ENCODE measurements at places on chromosomes 2 and 18. TPM values are rescaled to one million over a fixed set of nuclear protein-coding genes. Genes with fewer than 3 reads are reported as not detected.

DNA sequence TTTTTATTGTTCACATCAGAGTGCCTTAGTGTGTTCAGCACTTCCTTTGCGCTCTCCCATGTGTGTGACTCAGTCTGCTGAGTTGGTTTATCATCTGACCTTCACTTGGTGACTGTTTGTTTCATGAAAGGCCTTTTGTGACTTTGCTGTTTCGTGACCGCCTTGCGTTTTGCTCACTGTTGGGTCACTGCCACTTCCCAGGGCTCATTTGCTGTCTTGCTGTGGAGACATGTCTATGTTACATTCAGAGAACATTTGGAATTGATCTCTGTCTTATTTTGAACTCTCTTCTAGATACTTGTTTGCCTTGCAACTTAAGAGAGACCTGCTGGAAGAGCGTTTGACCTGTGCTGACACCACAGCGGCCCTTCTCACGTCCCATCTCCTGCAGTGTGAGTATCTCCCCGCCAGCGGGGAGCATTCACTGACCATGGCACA is 54.7 kb downstream of the FARP2 start:
- no peak for DNase-seq
- H3K27ac ChIP-seq, result no peak overlapping the region
- no peak overlapping the region for H3K4me3 ChIP-seq

DNA sequence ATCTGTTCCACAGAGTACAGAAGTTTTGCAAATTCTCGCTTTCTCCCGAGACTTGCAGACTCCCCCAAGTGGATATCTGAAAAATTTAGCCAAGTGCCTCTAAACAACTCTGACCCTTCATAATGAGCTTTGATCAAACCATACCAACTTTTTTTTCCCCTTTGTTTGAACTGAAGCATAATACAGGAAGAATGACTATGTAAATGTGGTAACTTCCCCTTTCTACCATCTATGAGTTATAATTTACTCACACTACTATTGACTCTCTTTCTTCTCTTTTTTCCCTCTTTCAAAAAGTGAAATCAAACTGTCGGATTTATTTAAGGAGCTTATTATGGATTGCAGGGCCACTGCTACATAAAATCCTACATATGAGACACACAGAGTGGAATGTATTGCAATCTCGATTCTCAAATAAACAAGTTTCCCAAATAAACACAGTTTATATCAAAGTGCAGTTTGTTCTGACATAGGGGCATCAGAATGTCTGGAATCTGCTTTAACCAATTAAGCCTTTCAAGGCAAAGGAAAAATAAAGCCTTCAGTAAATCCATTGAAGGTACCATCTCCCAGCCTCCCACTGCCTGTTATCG is 1.4 kb upstream of the ZNF804A start:
- H3K4me1 ChIP-seq, result peaks cover 2% of the 10 kb centered on the region
- no peaks in the 10 kb centered on the region for H3K27me3 ChIP-seq
- DNase-seq, result no peak

DNA sequence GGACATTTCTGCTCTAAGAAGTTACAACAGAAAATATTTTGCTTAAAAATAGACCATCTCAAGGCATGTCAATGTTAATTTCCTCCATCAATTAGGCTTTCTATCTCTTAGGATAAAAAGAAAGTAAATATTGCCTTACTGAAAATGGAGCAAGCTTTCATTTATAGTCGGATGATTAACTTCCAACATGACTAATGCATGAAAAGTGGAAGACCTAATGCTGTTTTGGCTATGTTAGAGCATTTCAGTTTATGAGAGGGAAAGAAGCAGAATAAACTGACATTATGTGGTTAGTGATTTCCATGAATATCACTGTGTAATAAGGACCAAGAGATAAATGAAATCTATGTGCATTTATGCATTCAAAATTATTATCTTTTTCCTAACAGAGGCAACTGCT is 475.2 kb upstream of the UBE2E3 start:
- no peaks in the 10 kb centered on the region for H3K4me1 ChIP-seq
- H3K27ac ChIP-seq, result no peak overlapping the region
- H3K4me3 ChIP-seq, result no peak overlapping the region
- no peaks in the 10 kb centered on the region for H3K27me3 ChIP-seq
- no peaks in the 10 kb centered on the region for H3K36me3 ChIP-seq
- no peak for DNase-seq

- H3K36me3 ChIP-seq, result no peaks in the 10 kb centered on the region
- H3K4me1 ChIP-seq, result no peaks in the 10 kb centered on the region
- DNase-seq, result no peak
These were observed 11.1 kb downstream of the CCL20 start for GRCh38 chr2:227824711-227825110.

The HOXD3 gene
- total RNA-seq, result 8.6 TPM

The MC4R gene
- not detected for total RNA-seq

The CPO gene
- not detected for total RNA-seq

DNA sequence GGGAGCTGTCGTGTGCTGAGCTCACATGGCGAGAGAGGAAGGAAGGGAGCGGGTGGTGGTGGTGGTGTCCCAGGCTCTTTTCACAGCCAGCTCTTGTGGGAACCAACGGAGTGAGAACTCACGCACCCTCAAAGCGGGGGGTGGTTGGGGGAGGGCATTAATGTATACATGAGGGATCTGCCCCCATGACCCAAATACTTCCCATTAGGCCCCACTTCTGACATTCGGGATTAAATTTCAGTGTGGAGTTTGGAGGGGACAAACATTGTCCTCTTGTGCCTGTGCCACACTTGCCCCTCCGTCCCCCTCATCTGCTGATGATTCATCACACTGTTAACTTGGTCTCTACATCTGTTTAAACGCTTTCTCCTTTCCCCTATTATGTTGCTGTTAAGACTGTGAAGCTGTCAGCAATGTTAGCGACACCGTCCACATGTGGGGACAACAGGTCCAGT is 22.5 kb downstream of the INPP4A start:
- no peak overlapping the region for H3K27ac ChIP-seq
- no peaks in the 10 kb centered on the region for H3K4me1 ChIP-seq
- no peaks in the 10 kb centered on the region for H3K27me3 ChIP-seq

- no peaks in the 10 kb centered on the region for H3K27me3 ChIP-seq
- no peak overlapping the region for H3K27ac ChIP-seq
- no peak overlapping the region for H3K4me3 ChIP-seq
These were observed 45.4 kb upstream of the SCN1A start for GRCh38 chr2:166173263-166173662.

- no peaks in the 10 kb centered on the region for H3K27me3 ChIP-seq
- H3K4me1 ChIP-seq, result no peaks in the 10 kb centered on the region
- no peak overlapping the region for H3K4me3 ChIP-seq
- no peak overlapping the region for H3K27ac ChIP-seq
- H3K36me3 ChIP-seq, result no peaks in the 10 kb centered on the region
These were observed 754.7 kb downstream of the BCL11A start for GRCh38 chr2:59798687-59799232.

- no peak overlapping the region for H3K4me3 ChIP-seq
- H3K36me3 ChIP-seq, result no peaks in the 10 kb centered on the region
- no peak for DNase-seq
- no peaks in the 10 kb centered on the region for H3K27me3 ChIP-seq
- no peak overlapping the region for H3K27ac ChIP-seq
These were observed 360.9 kb downstream of the XIRP2 start for GRCh38 chr2:167249197-167249596.

DNA sequence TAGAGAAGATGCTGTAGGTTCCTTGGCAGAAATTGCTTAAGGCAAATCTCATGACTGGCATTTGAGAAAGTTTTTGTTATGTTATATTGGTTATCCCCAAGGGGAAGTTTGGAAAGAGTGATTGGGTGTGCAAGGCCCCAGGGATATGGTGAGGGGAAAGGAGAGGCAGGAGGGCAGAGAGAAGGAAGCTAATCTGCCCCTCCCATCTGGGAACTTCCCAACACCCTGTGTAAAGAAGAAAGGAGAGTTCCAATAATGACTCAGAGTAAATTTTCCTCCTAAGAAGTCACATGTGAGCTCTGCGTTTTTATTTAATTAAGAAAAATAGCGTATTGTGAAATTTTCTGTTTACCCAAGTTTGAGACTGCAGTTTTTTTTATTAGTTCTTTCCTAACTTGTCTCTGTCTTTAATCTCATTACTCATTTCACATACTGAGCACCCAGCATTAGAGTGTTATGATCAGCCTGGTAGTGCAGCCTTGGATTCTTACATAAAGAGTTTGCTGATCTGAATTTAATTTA is 3.1 kb upstream of the KYNU start:
- no peaks in the 10 kb centered on the region for H3K4me1 ChIP-seq
- DNase-seq, result no peak
- H3K27ac ChIP-seq, result peak overlapping the region; percentile 22
- H3K36me3 ChIP-seq, result no peaks in the 10 kb centered on the region
- H3K4me3 ChIP-seq, result no peak overlapping the region

GRCh38 chr2:163200741-163201140 is 362.2 kb upstream of the KCNH7 start:
- no peaks in the 10 kb centered on the region for H3K4me1 ChIP-seq
- no peaks in the 10 kb centered on the region for H3K36me3 ChIP-seq
- DNase-seq, result no peak
- no peak overlapping the region for H3K27ac ChIP-seq
- no peaks in the 10 kb centered on the region for H3K27me3 ChIP-seq

DNA sequence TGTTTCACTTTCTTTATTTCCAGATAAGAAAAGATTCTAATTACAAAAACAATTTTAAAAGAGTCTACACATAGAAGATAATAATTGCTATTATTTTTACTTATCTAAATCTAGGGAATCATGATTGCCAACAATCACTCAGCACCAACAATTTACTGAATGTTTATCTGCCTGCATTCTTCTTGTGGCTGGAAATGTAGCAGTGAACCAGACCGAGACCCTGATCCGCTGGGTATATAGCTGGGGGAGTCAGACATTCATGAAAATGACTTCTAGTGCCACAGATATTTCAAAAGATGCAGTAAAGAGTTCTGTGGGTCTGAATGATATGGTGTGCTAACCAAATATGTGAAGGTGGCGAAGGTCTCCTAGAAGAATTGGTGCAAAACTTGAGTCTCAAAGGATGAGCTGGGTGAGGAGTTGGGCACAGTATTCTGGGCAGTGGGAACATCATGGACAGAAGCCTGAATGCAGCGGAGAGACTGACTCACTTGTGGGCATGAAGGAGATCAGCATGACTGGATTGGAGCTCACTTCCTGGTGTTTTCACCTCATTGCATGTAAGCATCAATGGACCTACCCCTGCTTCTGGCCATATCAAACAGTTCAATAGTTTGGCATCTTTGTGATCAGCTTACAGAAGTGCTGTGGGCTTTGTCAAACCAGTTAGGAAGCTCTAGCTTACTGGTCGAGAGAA is 26.1 kb upstream of the FN1 start:
- peaks cover 10% of the 10 kb centered on the region for H3K4me1 ChIP-seq
- H3K27me3 ChIP-seq, result no peaks in the 10 kb centered on the region
- H3K36me3 ChIP-seq, result no peaks in the 10 kb centered on the region
- H3K4me3 ChIP-seq, result no peak overlapping the region
- no peak for DNase-seq

The TMEM247 gene
- not detected for total RNA-seq

- no peaks in the 10 kb centered on the region for H3K36me3 ChIP-seq
- H3K27me3 ChIP-seq, result no peaks in the 10 kb centered on the region
- no peak overlapping the region for H3K27ac ChIP-seq
- no peak overlapping the region for H3K4me3 ChIP-seq
These were observed 28.3 kb downstream of the MYO7B start for GRCh38 chr2:127563458-127564428.

DNA sequence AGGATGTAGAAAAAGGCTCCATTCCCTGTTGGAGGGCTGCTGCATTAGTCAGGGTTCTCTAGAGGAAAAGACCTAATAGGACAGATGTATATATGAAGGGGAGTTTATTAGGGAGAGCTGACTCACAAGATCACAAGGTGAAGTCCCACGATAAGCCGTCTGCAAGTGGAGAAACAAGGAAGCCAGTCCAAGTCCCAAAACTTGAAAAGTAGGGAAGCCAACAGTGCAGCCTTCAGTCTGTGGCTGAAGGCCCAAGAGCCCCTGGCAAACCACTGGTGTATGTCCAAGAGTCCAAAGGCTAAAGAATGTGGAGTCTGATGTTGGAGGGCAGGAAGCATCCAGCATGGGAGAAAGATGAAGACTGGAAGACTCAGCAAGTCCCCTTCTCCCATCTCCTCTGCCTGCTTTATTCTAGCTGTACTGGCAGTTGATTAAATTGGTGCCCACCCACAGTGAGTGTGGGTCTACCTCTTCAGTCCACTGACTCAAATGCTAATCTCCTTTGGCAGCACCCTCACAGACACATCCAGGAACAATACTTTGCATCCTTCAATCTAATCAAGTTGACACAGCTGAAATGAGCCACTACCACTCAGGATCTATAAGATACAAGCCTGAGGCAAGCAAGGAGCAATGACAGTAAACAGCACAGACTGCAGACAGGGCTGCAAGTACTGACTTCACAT is 30.0 kb upstream of the ATG16L1 start:
- no peaks in the 10 kb centered on the region for H3K36me3 ChIP-seq
- no peaks in the 10 kb centered on the region for H3K4me1 ChIP-seq
- no peaks in the 10 kb centered on the region for H3K27me3 ChIP-seq
- no peak overlapping the region for H3K27ac ChIP-seq
- no peak overlapping the region for H3K4me3 ChIP-seq

The GREB1 gene
- total RNA-seq, result 5.9 TPM
